Epithelial cell of prostate (primary cell): ENCODE measurements at places on chromosomes 6 and 20.

DNA sequence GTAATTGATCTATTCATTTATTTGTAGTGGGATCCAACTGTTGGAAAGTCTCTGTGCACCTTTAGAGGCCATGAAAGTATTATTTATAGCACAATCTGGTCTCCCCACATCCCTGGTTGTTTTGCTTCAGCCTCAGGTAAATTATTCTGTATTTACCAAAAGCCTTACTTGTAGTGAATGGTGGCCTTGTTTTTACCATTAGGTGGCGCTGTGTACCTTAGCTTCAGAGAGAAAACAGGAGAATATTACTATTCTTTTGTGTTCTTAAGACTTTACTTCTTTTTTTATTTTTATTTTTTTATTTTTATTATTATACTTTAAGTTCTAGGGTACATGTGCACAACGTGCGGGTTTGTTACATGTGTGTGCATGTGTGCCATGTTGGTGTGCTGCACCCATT is 23.7 kb downstream of the PEX7 start:
- DNase-seq: no peak

DNA sequence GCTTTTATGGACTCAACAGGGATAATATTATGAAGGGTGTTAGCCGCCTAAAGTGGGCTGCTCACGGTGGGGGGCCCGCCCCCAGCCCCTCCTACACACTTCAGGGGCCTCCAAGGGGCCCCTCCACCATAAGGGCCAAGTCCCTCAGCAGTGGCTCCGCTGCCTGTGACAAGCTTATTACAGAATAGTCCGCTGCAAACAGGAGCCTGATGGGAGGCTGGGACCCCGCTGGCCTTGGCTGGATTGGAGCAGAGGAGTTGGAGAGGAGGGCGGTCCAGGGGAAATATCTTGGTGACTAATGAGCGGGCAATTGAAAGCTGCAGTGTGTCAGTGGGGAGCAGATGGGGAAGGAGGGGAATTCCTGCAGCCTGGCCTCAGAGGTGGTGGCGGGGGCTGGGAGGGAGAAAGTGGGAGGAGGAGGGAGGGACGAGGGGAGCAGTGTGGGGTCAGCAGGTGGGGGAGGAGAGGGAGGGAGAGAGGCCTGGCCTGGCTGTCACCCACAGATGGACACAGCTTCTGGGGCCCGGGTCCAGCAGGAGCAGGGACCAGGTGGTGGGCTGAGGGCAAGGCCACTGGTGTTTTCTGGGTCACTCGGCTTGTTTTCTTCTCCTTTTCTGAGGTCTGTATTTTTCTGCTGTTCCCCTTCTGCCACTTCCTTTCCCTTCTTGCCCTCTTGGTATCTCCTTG is 57.6 kb upstream of the FOXP4 start:
- no peak for DNase-seq

GRCh38 chr6:139376604-139377218 is 2.3 kb upstream of the CITED2 start:
- DNase-seq: no peak

- DNase-seq: peak; percentile 49
Observed at GRCh38 chr6:116513224-116513875, 1.9 kb downstream of the CALHM5 start.

DNA sequence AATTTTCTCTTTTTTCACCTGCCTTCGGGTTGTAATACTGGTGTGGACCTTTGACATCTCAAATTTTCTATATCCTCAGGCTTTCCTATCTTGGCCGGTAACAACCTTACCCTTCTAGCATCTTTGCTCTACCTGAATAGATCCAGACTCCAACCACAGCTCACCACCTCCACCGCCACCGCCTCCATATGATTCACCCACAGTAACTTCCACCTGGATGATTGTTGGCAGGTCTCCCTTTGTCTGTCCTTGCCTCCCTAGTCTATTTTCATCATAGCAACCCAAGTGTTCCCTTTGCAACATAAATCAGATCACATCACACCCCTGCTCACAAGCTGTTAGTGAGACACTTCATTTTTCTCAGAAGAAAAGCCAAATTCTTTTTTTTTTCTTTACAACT is 525.8 kb upstream of the POU3F2 start:
- no peak for DNase-seq

GRCh38 chr6:32108727-32109113 is 418 bp downstream of the TNXB start:
- no peak for DNase-seq
